ENCODE measurements at places on chromosomes 1 and 21. TPM values are rescaled to one million over a fixed set of nuclear protein-coding genes. Genes with fewer than 3 reads are reported as not detected.

The GABRD gene
- not detected for total RNA-seq

The RGS13 gene
- total RNA-seq: 0.19 TPM

The TMEM61 gene
- not detected for total RNA-seq

The L1TD1 gene
- total RNA-seq: not detected

The CLDN17 gene
- not detected for total RNA-seq

The CRB1 gene
- 0.58 TPM for total RNA-seq

The CFHR1 gene
- not detected for total RNA-seq

The RXFP4 gene
- total RNA-seq: not detected

The MIXL1 gene
- not detected for total RNA-seq

The TMOD4 gene
- 1.5 TPM for total RNA-seq

The UQCRH gene
- 374 TPM for total RNA-seq

The CITED4 gene
- total RNA-seq: 3.7 TPM

GRCh38 chr1:205633421-205633976, 1.7 kb upstream of the ELK4 start:
- ATAC-seq: no peak

DNA sequence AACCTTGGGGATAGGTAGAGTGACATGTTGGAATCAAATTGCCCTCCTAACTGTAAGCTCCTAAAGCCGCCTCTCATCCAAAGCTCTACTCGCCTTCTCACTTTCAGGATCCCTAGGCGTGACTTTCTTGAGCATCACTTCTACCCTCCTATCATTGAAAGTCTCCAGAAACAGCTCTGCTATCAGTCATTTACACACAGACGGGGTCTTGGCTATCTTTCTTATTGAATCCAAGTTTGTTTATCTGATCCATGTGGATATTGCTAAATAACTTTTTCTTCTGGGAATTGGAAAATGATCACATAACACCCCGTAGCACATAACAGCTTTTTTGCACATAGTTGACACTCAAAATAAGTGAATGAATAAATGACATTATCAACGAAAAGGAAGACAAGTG, 216.4 kb upstream of the KIAA0040 start:
- ATAC-seq: no peak

- no peak for ATAC-seq
Observed at GRCh38 chr1:70227439-70227838, 6.3 kb downstream of the SRSF11 start.

DNA sequence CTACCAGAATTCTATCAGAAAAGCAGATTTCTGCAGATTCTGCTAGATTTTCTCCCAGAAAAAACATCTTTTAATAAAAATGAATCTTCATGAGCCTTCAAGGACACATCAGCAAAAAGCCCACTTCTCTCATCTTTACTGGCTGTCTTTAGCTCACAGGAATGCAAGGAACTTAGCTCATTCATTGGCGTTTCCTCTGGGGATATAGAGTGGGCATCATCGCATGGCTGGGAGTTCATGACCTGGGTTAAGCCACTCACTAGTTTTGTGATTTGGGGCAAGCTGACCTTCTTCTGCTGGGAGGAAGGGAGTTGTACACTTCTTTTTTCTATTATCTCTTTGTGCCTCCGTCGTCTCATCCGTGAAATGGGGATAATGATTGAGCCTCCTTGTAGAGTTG, 149.7 kb downstream of the KAZN start:
- no peak for ATAC-seq

DNA sequence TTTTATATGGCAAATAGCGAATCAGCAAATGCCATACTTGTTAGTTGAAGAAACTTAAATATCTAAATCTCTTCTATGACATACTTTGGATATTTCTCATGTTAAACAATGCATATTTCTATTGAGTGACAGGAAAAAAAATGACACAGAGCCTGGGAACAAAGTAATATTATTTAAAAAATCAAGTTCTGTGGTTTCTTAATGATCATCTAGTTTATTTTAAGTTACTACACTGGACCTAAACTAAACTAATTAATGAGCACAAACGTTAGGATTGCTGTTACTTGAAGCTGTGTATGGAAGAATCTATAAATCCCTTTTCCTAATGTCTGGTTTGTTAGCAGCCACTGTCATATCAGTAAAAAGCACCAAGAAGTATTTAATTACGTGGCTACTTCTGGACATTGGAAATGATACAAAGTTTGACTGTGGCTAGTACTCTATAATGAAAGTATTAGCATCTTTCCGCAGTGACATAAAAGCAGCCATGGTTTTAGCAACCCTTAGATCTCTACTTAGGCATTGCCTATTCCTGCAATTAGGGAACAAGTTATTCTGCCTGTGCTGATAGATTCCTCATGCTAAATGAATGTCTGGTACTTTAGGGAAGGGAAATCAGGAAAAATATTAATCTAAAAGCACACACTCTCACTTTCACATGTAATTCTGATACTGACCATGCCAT, 981.7 kb upstream of the B3GALT2 start:
- ATAC-seq: no peak

- ATAC-seq: no peak
Observed at GRCh38 chr1:48870596-48870995, 93.9 kb upstream of the BEND5 start.

DNA sequence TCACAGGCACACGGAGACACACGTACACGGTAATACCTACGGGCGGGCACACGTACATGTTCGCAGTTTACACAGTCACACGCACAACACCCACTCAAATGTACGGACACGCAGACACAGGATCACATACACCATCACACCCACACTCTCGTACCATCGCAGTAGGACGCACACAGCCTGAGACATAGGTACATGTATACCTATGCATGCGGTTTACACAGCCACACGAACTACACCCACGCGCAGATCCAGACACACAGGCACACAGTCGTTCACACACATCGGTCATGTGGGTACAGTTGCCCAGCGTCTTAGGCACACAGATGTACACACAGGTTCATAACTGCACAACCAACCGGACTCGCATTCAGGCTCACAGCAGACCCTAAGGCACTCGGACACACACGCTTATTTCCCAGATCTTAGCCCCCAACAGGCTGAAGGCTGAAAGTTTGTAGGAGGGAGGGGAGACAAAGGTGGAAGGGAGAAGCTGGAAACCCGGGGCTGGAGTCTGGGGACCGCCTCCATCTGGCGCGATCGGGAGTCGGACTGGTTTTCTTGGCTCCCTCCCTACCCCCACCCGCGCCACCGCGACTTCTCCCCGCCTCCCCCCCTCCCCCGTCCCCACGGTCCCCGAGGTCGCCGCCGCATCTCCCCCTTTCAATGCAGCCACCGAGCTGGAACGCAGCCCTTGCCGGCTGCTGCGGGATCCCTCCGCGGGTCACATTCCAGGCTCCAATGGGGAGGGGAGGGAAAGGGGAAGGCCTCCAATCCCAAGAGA, 51.9 kb upstream of the SYNC start:
- peak; percentile 78 for ATAC-seq

- no peak for ATAC-seq
Observed at GRCh38 chr21:30580132-30580531, 10.1 kb downstream of the KRTAP22-2 start.

DNA sequence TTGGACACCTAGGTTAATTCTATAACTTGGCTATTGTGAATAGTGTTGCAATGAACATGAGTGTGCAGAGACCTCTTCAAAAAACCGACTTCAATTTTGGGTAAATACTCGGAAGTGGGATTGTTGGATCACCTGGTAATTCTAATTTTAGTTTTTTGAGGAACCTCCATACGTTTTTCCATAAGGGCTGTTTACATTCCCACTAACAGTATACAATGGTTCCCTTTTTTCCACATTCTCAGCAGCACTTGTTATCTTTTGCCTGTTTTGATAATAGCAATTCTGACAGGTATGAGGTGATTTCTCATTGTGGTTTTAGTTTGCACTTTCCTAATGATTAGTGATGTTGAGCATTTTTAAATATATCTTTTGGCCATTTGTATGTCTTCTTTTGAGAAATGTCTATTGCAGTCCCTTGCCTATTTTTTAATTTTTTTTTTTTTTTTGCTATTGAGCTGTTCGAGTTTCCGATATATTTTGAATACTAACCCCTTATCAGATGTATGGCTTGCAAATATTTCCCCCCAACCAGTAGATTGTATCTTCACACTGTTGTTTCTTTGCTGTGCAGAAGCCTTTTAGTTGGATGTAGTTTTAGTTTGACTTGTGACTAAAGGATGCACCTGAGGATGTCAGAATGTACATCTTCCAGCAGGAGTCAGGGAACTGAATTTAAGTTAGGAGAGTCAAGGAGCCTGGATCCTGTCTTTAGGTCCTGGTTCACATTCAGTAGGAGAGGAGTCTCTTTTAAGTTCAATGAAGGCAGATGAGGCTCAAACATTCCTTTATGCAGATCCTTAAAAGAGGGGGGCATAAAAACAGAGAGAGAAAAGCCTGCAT, 120.0 kb downstream of the S1PR1 start:
- no peak for ATAC-seq

- peak; percentile 25 for ATAC-seq
Observed at GRCh38 chr1:226655251-226656163, 83.6 kb downstream of the ITPKB start.

DNA sequence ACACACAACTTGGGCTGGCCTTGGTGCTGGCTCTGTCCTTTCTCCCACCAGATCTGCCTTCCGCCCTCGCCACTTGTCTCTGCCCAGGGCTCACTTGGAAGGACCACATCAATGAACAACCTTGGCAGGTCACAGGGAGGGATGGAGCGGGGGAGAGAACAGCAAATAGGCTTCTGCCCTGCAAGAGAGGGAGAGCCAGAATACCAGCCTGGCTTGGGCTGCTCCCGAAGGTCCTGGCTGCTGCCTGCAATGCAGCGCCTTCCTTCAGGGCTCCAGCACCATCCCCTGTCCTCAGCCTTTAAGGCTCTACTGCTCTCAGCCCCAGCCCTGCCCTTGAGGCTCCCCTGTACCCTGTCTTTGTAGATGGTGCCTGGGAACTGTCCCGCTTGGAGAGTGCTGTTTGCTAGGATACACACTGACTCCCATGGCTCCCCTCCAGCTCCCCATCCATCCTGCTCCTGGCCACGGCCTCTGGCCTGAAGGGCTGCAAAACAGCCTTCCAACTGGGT, 43.8 kb downstream of the HIVEP3 start:
- no peak for ATAC-seq

- no peak for ATAC-seq
Observed at GRCh38 chr1:23178950-23179349, 10.3 kb upstream of the LUZP1 start.

DNA sequence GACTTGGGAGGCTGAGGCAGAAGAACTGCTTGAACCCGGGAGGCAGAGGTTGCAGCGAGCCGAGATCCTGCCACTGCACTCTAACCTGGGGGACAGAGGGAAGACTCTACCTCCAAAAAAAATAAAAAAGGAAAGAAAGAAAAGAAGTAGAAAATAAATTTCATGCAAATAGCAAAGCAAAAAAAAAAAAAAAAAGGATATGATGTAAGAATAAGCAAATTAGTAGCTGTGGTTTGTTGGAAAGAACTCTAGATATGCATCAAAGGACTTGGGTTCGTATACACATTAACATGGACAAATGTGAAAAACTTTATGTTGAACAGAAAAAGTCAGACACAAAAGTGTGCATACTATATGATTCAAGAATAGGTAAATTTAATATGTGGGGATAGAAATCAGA, 11.9 kb downstream of the WASF2 start:
- ATAC-seq: no peak

- no peak for ATAC-seq
Observed at GRCh38 chr21:39159342-39160063, 23.7 kb downstream of the PSMG1 start.

GRCh38 chr1:8600336-8600735, 217.1 kb downstream of the RERE start:
- ATAC-seq: no peak

- no peak for ATAC-seq
Observed at GRCh38 chr1:89761901-89762300, 58.9 kb upstream of the LRRC8D start.

GRCh38 chr1:218538341-218538740, 193.2 kb downstream of the TGFB2 start:
- ATAC-seq: no peak

DNA sequence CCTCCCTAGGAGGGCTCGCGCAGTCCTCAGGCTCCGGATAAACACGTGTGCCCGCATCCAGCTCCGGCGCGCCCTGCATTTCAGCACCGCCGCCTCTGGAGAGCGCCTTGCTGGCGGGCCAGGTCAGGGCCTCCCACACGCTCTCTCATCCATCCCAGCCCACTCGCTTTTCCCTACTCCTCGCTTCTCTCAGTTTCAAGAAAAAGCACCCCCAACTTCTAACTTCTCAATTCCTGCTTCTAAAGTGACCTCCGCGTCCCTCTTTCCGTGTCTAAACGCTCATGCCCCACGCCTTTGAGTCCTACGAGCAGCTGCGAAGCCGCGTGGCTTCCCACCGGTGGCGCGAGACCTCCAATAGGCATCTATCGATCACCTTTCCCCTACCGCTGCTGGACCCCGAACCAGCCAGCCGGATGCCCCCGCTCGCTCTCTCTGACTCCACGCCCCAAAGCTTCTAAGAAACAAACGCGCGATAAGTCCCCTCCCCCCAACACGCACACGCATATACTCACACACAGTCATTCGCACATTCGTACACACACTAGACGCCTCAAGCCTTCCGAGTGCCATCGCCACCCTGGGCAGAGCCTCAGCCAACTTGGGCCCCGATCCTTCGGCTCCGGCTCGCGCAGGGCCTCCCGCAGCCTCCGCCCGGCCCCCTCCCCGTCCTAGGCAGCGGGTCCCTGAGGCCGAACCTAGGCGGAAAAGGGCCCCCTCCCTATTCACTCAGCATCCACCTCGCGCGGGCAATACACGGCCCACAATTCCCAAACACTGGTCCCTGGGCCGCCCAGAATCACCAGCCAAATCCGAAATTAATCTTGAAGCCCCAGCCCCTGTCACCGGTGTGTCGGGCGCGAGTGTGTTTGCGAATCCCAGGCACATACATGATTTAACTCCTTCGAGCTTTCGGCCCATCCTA, 1.1 kb downstream of the NMNAT2 start:
- no peak for ATAC-seq

- no peak for ATAC-seq
Observed at GRCh38 chr1:170687621-170688020, 23.7 kb downstream of the PRRX1 start.

DNA sequence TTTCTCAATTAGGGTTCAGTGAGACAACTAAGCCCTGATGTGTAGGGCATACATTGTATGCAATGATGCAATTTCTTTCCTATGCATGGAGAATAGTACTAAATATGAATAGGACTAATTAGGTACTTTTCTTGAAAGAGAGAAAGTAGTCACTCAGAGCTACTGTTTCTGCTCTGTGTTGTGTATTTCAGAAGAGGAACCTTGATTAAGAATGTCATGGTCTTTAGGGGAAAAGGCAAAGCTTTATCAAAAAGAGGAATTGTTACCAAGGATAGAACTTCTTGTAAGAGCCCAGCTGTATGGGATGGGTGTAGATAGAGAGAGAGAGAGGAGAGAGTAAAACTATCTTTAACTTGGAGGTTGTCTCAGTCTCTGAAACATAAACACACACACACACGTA, 49.1 kb downstream of the HLX start:
- ATAC-seq: no peak
